ENCODE measurements at places on chromosomes 2 and 18. TPM values are rescaled to one million over a fixed set of nuclear protein-coding genes. Genes with fewer than 3 reads are reported as not detected.

DNA sequence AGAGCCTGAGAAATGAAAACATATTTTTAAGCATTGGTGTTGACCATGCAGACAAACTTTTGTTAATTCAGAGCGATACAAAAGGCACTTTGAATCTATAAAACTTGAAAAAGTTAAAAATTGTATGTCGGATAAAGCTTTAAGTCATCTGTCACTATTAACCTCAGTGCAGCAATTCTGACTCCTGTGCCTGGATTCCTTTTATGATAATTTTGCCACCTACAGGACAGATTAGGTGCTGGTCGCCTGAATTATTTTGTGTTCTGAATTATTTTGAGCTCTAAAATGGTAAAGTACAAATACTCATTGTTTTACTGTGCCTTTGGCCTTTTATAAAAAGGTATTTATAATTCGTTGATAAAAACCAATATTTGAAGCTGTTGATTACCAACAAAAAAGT lies 19.4 kb upstream of the RNF138 start:
- peak; percentile 21 for DNase-seq

- no peak for DNase-seq
Observed at GRCh38 chr2:214533541-214533940, 122.7 kb downstream of the VWC2L start.

DNA sequence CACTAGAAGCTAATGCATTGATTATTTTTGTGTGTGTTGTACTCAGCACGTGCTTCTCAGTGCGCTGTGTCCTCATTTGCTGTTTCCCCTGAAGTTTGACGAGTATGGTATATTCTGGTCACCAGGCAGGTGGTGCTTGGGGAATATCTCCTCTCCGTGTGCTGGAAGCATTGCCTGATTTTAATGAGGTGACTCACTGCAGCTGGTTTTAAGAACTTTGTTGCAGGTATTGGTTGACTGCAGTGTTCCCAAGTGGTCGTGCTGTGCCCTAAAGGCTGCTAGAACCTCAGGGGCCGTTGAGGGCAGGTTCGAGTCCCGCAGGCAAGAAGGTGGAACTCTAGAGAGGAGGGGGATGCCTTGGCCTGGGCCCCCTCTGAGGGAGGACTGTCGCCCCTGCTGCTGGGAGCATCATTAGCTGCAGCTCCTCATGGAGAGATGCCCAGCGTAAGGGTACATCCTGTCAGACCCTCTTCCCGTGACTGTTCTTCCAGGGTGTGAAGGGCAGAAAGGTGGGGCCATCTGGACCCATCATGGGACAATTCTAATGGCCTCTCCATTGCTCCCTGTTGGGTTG lies 82.6 kb downstream of the AGAP1 start:
- peak; percentile 53 for DNase-seq

DNA sequence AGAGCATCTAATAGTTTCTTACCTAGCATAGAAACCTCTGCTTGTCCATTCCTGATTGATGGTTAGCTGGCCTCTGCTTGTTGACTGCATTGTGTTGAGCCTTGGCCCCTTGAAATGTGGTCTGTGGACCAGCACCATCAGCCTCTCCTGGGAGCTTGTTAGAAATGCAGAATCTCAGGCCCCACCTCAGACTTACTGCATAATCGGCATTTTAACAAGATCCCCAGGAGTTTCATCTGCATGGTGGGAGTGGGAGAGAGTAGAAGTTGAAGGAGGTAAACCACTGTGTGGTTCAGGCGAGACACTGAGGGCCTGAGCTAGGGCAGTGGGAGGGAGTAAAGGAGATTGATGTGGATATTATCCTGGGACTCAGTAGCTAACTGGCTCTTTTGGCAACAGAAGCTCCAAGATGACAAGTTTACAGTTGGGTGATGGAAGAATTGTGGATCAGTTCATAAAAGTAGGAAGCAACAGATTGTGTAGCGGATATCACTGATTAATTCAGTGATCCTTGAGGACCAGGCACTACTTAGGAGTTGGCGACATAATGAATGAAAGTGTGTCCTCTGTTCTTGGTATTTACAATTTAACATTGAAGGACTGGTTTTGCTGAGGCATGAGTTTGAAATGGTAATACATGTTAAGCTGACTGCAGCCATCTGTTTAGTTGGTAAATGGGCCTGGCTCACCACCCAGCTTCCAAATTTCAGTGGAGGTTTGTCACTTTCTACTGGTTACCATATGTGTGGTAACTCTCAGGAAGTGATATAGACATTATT lies 20.9 kb downstream of the PHLPP1 start:
- DNase-seq = no peak

GAL3ST2 gene
- 0.17 TPM for total RNA-seq

KCNK3 gene
- total RNA-seq = 9.6 TPM

Measured in renal cortical epithelial cell (primary cell).